ENCODE measurements at places on chromosomes 4 and X.

- peak; percentile 9 for DNase-seq
These were observed 779 bp upstream of the DDX60L start for GRCh38 chr4:168480931-168481611.

- no peak for DNase-seq
These were observed 127.1 kb downstream of the SHROOM3 start for GRCh38 chr4:76562161-76562560.

DNA sequence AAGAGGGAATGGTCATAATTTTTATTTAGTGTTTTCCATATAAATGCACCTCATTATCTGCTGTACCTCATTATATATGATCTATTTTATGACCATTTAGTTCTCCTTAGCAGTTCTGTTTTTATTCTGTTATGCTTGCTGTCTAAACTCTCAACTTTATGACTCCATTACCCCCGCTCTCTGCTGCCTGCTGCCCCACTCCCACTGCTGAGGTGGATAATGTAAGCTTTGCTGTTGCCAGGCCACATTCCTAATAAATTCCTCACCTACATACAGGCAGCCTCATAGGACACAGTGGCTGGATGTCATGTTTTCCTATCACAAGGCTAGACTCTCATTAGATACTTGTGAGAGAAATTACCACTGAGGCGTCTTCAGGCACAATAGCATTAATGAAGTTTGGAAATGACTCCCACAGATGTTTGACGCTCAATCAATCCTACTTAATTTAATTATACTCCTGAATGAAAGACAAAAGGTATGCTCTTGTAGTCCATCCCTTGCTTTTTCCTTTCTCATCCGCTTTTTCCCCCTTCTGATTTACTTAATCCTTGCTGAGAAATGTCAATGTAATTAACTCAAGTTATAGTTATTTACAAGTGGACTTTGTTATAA, 497.5 kb upstream of the IGFBP7 start:
- no peak for DNase-seq

- no peak for DNase-seq
These were observed 13.5 kb upstream of the GBA3 start for GRCh38 chr4:22678940-22679854.

DNA sequence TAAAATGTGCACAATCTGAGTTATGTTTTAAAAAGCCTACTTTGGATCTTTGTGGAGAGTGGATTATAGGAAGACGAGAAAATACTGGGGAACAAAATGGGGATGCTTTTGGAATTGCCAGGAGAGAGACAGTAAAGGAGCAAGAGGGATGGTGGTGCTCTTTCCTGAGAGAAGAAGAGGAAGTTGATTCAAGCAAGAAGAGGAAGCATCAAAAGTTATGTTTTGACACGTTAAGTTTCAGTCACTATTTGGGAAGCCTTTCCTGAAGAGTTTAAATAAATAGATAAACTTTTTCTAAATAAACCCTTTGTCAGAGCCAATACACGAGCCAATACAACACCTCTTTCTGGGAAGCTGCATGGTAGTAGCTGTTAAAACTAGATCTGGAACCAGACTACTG, 394.1 kb downstream of the GALNTL6 start:
- no peak for DNase-seq

GRCh38 chr4:91268913-91269312, 1034.9 kb upstream of the GRID2 start:
- no peak for DNase-seq
